Stimulated activated CD8-positive, alpha-beta memory T cell treated with anti-CD3 and anti-CD28 coated beads, Interleukin-4, amount 100 ng/mL, for 48 hours (primary cell): ENCODE measurements at places on chromosomes 7 and 10.
A peak's percentile ranks its signal among the peaks of the same experiment; 100 is the strongest.

GRCh38 chr7:108094933-108095710 lies 35.0 kb downstream of the LAMB4 start:
- no peak for DNase-seq

DNA sequence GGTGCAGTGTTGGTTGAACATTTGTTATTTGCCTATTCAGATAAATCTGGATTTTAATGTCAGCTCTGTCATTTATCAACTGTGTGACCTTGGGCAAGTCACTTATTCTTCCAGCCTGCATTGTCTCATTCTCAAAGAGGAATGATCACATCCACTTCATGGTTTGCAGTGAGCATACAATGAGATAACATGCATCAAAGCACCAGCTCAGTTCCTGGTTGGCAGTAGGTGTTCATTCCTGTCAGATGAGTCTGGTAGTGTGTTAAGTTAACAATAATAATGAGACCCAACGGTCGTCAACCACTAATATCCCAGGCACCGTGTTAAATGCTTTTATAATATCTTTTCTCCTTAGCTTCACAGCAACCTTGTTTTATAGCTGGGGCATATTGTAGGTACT lies 137.3 kb downstream of the SORCS3 start:
- DNase-seq = no peak

- no peak for DNase-seq
These were observed 62.4 kb upstream of the TAS2R16 start for GRCh38 chr7:123057911-123058310.

DNA sequence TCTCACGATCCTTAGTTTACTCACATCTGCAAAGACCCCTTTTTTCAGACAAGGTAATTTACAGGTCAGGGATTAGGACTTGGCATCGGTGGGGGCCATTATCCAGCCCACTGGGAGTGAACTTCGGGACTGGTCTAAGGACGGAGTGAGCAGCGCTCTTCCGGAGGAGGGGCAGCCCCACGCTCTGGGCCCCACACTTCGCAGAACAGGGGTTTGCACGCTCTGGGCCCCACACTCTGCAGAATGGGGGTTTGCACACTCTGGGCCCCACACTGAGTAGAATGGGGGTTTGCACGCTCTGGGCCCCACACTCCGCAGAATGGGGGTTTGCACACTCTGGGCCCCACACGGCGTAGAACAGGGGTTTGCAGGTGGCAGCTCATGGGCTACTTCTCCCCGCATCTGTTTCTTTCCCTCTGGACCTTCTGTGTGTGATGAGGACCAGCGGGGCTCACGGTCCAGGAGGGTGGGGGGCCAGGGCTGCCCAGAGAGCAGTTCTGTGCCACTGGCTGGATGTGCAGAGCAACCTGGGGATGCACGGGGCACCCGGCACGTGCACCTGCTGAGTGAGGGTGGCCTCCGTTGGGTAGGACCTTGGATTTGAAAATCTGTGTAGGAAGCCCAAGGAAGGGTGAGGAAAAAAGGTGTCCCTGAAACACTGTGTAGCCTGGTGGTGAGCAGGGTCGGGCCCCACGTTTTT lies 134.8 kb downstream of the WDR37 start:
- no peak for DNase-seq

GRCh38 chr10:16779384-16779915 lies 37.8 kb downstream of the RSU1 start:
- DNase-seq = peak; percentile 71

- DNase-seq = no peak
These were observed 41.9 kb downstream of the SPAM1 start for GRCh38 chr7:123966936-123967335.

GRCh38 chr7:141486959-141487358 lies 64.3 kb upstream of the AGK start:
- DNase-seq = no peak

- DNase-seq = no peak
These were observed 83.8 kb upstream of the TMEM168 start for GRCh38 chr7:112873831-112874553.
